ENCODE measurements at places on chromosomes 12 and 14. TPM values are rescaled to one million over a fixed set of nuclear protein-coding genes. Genes with fewer than 3 reads are reported as not detected.

- DNase-seq = no peak
Measured at GRCh38 chr14:78242086-78242485, 71.9 kb downstream of the NRXN3 start.

DNA sequence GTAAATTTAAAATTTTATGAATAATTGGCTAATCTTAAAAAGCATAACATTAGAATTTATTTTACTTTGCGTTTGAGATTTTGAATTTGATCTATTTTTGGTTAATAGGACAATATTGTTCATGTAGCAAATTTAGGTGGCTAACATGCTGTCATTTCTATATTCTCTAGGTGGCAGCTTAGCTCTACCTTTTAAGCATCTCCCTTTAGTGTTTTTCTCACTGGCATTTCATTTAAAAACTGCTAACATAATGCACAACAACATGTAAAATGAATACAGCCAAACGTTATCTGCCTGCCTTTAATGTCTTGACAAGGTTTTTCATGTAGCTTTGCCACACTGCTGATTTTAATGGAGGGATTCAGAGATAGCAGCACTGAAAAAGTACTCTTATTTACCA is 272.4 kb upstream of the FBXO33 start:
- DNase-seq = no peak

DNA sequence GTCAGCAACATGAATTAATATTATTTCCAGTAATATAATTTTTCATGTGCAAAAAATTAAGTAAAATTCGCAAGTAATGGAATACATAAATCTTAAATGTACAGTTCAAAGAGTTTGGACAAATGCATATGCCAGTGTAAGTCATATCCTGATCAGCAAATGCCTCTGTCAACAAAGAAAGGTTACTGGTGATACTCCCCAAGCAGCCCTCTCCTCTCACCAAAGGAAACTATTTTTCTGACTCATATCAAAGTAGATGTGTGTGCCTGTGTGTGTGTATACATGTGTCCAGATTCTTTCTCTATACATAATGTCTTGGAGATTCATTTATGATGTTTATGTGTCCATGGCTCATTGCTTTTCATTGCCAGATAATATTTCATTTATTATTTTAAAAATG is 1035.0 kb downstream of the SLC16A7 start:
- DNase-seq = no peak

The SENP1 gene
- 31.2 TPM for total RNA-seq

The SERPINA12 gene
- not detected for total RNA-seq

All from endothelial cell (in vitro differentiated cells).